ENCODE measurements at places on chromosomes 2 and 18.

DNA sequence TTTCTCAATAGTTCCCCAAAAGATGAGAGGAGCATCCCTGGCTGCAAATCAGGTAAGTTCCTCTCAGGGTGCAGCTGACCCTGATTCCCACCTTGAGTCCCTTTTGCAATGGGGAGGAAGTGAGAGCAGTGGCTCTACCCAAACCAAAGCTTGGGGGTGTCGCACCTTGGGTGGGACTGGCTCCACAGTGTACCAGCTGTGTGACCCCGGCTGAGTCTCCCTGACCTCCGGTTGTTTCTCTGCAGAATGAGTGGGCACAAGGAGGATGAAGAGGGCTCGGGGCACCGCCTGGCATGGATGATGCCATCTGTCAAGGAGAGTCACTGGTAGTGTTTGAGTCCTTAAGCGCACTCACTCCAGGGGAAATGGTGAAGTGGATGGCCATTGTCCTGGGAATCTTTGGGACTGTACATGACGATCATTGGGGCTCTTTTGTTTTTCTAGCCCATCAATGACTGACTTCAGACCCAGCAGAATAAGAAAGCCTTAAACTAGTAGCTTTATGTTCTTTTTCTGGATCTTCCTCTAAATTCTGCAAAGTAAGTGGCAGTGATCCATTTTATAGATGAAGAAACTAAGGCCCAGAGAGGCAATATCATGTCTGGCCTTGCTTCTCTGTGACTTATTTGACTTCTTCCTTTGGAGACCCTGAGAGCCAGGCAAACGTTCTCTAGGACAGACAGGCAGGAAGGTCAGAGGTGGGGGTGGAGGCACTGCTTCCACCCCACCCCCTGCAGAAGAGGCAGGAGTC, 106.3 kb upstream of the ST3GAL5 start:
- DNase-seq = no peak

GRCh38 chr2:235004329-235004903, 52.6 kb downstream of the SH3BP4 start:
- DNase-seq = no peak

DNA sequence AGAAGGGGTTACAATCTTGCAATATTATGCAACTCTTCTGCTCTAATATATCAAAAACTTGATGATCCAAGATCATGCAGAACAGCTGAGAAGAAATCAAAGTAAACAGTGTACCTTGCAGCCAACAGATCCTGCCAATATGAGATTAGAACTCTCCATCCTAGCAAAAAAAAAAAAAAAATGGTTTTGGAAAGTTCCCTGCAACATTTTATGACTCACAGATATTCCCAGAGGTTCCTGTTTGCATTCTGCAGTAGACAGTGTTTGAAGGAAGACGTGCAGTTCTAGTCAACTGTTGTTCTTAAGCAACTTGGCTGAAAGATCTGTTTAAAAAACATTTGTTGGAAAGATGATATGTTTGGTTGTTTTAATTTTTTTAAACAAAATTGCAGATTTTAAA, 103.6 kb upstream of the WDR75 start:
- no peak for DNase-seq

- DNase-seq = no peak
Measured at GRCh38 chr2:160792837-160793236, 299.2 kb upstream of the RBMS1 start.

- no peak for DNase-seq
Measured at GRCh38 chr2:235868224-235868623, 300.0 kb downstream of the GBX2 start.

DNA sequence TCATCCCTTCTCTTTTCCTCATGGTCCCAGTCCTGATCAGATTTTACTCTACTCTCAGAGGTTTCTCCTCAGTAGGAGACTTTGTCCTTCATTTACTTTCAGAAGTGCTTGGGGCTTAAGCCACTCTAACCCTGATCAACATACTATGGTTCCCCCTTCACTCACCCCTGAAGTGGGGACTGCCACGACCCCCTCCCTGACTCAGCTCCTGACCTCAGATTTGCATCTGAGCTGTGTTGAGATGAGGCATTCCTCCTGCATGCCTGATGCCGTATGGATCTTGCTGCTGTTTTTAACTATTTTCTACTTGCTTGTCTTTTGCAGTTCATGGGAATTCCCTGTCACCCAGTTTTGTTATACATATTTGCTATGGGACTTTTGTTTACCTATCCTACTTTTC, 306.7 kb upstream of the CHST9 start:
- no peak for DNase-seq
